ENCODE measurements at places on chromosomes 12 and 14.
A peak's percentile ranks its signal among the peaks of the same experiment; 100 is the strongest.

DNA sequence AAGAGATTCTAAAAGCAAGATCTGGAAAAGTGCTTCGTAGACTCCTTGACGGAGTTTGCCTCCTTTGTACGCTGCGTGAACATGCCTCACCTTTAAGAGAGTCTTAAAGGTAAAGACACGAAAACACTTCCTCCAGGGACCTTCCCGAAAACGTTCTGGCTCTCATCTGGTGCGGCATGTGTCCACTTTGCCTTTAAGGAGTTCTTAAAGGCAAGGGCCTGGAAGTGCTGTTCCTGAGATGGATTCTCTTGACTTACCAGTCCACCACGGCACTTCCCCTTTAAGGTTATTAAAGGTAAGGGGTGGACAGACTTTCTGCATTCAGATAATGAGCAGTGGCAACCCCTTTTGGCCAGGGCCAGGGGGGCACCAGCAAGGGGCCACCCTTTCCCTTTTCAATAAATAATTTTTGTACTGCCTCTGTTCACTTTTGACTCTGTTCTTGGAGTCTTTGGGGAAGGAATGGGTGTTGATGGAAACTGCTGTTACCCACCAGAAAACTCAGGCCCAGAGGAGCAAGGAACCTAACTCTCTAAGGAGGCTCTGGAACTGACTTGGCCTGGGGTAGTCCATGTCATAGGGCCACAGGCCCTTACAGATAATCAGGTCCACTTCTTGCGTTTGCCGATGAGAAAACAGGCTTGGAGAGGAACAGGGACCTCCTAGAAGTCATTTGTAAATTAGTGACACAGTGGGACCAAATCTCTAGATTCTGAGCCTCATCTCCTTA lies 4.4 kb downstream of the REM2 start:
- DNase-seq: peak; percentile 45

GRCh38 chr12:6975297-6976032 lies 4.8 kb downstream of the EMG1 start:
- no peak for DNase-seq

GRCh38 chr12:92927436-92928281 lies 1.4 kb downstream of the EEA1 start:
- no peak for DNase-seq

- no peak for DNase-seq
Observed at GRCh38 chr12:68971404-68971803, 38.4 kb upstream of the CPM start.

- DNase-seq: no peak
Observed at GRCh38 chr12:2613326-2614073, 181.3 kb upstream of the FKBP4 start.

GRCh38 chr12:22641353-22642053 lies 16.5 kb downstream of the ETNK1 start:
- no peak for DNase-seq

DNA sequence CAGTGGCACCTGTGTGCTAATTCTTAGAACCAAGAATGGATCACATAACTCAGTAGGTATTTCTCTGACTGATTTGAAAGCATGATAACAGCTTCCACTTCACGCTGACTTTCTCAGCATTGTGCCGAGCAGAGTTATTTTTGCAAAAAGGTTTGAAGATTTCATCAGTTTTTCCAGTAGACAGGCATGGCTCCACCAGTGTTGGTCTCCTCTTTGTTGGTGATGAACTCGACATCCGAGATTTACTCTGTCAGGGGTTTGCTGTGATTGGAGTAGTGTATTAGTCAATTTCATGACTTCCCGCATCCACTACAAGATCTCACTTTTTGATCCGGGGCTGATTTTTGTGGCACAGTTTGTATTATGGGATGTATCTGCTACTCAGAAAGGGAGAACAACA lies 85.3 kb downstream of the PRKCH start:
- DNase-seq: no peak

GRCh38 chr12:19683178-19683927 lies 244.1 kb downstream of the AEBP2 start:
- no peak for DNase-seq

GRCh38 chr14:21852775-21853174 lies 179.2 kb upstream of the OR4E1 start:
- no peak for DNase-seq

DNA sequence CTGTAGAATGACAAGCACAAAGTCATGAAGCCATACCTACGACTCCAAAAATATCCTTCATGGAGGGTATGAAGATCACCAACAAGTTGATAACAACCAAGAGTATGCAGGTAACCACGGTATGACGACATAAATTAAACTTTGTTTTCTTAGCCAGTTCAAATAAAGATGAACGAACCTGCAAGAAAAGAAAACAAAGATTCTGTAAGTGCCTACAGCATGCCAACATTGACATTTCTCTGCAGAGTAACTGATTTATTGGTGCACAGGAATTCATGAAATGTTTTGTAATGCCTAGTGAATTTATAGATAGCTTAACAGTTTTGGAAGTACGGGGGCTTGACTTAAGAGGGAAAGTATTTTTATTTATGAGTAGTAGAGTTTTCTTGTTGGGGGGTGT lies 71.0 kb downstream of the SLC38A1 start:
- no peak for DNase-seq

GRCh38 chr12:20883288-20883687 lies 72.8 kb downstream of the SLCO1B3 start:
- DNase-seq: no peak

DNA sequence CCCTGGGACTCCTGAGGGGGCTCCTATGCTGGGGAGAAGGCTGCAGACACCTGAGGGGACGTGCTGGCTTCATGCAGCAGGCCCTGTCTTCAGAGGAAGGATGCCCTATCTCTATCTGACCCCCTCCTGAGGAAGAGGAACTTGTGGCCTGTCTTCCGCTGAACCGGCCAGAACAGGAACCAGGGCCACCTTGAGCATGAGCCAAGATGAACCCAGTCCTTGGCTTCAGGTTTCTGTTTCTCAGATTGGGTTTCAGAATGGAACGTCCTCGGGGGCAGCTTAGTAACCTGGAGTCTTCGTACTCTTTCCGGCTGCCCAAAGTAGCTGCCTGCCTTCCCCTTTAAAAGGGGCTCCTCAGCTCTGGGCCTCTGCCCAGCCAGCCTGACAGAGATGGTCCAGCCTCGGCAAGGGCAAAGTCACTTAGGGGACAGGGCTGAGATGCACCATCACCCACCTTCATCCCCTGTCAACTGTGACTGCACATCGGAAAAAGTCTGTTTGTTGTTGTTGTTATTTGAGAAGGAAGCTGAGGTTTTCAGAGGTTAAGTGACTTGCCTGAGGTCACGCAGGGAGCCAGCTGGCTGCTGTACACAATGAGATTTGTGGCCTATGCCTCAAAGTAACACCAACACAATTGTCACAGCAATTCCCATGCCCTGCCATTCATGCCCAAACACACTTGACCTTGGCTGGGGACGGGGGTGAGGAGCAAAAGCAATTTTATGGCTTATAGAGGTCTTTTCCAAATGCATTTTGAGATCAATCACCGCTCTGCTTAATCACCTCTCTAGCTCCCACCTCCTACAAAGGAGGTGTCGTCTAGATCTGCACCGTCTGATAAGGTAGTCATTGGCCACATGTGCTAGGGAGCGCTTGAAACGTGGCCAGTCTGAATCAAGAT lies 13.4 kb downstream of the ASB2 start:
- DNase-seq: peak; percentile 61

DNA sequence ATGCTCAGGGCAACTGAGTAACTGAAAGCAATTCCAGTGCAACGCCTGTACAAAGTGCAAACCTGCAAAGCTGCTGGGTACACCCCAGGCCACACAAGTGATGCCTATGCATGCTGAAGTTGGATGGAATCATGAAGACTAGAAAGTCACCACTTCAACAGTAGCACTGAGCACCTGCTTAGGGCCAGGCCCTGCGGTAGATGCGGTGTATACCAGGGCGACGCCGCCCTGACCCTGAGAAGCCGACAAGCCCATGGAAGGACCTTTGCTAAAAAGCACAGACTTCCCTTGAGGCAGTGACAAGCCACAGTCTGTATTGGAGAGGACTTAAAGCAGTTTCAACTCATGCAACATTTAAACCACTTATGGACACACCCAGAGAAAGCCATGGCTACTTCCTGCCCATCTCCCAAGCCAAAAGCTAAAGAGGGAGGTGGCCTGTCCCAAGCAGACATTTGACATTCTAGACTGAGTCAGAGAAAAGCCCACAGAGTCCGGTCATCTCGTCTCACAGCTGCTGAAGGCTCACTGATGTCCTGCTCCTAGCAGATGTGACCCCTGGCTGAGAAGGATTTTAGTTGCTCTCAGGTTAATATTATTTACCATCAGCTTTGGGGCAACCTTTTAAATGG lies 843.9 kb upstream of the TMEM132C start:
- no peak for DNase-seq

DNA sequence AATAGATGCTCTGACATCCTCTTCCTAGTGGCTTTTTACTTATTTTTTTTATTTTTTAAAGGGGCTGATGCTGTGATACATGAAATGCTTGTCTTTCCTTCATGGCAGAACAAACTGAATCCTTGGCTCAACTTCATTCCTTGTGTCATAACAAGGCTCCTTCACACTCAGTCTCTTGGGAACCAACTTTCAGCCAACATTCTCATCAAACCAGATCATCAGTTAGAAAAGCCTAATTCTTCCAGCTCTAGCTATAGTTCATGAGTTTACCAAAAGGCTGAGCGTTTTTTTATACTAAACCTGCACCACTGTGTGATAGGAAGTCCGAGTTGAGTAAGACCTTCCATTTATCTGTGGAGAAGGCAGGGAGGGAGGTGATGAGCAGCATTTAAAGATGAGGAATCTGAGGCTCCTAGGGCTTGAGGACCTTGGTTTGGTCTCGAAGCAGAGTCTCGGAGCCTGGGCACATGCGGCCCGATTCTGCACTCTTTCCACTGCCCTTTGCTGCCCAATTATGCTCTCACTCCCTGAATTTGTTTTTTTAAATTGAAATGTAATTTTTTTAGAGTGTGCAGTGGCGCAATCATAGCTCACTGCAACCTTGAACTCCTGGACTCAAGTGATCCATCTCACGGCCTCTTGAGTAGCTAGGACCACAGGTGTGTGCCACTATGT lies 8.2 kb downstream of the GPRC5D start:
- DNase-seq: no peak

DNA sequence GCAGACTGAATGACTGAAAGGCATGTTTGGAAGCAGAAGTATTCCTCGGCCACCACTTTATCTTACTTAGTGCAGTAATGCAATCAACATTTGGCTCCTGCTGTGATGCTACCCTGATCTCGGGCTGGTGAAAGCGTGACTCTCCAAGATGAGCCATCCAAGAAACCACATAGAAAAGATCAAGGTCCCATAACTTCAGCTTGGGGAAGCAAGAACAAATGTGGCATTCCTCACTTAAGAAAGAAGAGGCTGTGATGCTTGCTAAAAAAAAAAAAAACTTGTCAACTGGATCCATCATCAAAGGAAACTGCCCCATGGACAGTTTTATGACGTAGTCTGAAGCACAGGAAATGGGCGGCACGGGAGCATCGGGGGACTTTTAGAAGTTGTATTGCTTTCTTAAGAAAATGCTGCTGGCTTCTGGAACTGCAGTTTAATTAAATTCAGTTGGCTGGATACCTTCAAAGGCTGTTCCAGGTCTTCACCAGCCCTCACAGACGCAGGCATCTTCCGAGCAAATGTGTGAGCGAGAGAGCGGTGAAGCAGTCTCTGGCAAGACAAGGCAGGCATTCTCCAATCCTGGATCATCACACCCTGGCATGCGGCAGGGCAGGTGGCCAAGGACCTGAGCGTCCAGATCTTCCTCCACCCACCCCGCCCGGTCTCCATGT lies 38.2 kb upstream of the MAP1LC3B2 start:
- no peak for DNase-seq

- peak; percentile 31 for DNase-seq
Observed at GRCh38 chr12:48997719-48998496, 1.3 kb downstream of the DDN start.

DNA sequence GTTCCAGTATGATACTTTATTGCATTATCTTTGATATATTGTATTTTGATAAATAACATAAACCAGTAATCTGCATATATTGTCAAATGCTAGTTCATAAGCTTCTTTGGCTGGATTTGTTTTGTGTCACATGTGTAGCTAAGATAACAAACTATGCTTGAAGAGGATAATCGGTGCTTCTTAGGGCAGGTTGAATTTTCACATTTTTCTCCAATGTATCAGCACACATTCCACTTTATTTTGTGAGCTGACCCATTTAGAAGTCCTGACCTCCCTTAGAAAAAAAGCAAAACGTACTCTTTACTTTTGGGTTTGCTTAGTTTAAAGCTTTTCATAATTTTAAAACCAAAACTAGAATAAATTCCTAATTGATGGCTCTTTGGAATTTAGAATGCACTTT lies 277.7 kb upstream of the DDHD1 start:
- no peak for DNase-seq

DNA sequence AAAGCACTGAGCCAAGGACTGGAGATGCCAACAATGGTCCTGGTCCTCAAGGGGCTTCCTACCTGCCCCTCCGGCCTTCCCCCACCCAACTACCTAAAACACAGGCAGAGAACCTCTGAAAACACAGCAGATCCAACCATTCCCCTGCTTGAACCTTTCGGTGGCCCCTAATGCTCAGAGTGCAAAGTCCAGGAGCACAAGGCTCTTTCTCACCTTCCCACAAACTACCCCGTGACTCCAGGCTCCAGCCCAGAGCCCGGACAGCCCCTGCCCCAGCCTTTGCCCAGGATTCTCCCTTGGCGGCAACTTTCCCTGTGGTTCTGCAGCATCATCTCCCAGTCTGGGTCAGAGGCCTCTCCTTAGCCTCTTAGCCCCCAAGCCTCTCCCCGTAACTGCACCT lies 1.6 kb upstream of the CD9 start:
- no peak for DNase-seq

DNA sequence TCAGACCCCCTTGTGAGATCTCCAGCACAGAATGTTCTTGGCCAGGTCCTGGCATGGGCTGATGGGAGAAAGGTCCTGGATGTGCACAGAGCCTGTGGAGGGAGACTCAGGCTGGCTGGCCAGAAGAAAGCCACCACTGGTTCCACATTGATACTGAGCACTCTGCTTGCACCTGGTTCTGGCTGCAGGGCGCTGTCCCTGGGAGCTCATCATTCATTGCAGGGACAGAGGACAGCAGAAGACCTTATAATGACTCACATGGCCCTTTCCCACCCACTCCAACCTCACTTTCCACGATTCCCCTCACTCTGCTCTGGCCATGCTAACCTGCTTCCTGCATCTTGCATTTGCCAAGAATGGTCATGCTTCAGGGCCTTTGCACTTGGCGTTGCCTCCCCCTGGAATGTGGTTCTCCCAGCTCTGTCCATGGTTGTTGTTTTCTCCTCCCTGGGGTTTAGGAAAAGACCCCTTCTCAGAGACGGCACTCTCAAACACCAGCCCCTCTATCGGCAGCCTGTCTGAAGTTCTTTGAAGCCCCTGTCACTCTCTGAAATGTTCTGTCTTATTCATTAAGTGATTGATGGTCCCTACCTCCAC lies 10.3 kb downstream of the KRT7 start:
- DNase-seq: no peak

GRCh38 chr12:29239336-29239735 lies 90.3 kb downstream of the FAR2 start:
- DNase-seq: no peak

Data from effector memory CD4-positive, alpha-beta T cell (primary cell).